ENCODE measurements at places on chromosomes 11 and 22.

DNA sequence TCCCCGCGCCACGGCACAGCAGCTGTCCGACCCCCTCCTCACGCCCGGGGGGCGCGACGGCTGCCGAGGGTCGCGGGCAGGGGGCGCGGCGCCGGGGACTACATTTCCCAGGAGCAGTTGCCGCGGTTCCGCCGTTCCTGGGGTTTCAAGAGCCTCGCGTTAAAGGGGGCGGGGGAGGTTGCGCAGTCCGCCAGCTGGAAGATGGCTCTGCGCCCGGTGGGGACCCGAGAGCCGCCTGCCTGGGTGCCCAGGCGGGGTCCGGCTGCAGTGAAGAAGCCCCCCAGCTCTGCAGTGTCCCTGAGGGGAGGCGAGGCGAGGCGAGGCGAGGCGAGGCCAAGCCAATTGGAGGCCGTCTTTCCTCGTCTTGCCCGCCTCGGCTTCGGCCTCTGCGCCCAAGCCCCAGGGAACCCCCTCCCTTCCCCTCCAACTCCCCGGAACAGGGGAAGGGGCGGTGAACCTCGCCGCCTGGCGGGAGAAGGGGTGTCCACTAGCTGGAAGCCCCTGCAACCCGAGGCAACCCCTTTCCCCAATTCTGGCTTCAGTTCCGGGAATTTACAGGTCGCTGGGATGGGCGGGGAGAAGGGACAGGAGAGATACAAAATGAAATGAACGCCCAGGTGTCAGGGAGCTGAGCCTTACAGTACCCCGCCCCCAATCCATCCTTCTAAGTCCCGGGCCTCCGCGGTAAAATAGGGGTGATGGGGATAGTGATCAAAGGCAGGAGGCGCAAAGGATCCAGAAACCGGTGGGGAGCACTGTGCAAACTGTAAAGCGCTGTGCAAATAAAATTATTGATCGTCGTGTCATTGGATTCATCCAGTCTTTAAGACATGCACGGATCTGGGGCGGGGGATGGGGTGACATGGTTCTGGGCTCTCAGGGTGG lies 5.2 kb upstream of the GCAT start:
- DNase-seq, result no peak

DNA sequence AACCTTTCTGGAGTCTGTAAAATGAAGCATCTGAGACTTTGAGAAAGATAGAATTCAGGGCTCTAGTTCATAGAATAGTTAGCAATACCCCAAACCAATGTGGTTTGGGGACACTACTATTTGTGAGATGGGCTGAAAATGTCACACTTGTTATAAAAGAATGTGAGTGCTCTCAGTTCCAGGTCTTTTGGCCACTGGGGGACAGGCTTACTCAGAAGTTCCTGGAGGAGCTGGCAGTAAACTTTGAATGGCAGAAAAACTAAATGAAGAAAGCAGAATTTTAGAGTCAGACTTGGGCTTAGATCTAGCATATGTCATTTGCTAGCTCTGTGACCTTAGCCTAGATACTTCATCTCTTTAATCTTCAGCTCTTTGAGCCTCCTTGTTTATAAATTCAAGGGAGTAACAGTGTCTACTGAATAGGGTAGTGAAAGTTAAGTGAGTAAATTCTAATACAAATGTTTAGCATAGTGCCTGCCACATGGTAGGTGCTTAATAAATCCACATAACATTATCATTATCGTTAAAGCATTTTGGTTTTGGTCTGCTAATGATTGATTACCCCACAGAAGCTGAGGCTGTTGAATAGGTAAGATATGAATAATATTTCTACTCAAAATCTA lies 3.7 kb downstream of the LYVE1 start:
- no peak for DNase-seq

- no peak for DNase-seq
These were observed 151.1 kb downstream of the METTL15 start for GRCh38 chr11:28259177-28259843.

DNA sequence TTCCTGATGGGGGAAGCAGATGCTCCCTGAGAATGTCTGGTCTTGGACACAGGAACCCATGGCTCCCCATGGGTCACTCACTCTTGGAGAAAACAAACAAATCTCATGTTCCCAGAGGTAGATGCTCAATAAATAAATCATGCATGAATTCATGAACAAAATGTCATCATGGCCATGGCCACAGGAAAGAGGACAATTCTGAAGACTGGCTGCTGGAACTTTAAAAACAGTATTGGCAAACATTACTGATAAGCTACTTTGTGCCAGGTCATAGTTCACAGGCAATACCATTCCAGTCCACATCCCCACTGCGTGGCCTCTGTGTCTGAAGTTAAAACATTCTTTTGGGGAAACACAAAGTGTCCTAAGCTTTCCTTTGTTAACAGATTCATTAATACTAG lies 9.2 kb upstream of the SMIM35 start:
- DNase-seq, result no peak

- DNase-seq, result no peak
These were observed 13.3 kb downstream of the CSNK1E start for GRCh38 chr22:38303974-38304373.

DNA sequence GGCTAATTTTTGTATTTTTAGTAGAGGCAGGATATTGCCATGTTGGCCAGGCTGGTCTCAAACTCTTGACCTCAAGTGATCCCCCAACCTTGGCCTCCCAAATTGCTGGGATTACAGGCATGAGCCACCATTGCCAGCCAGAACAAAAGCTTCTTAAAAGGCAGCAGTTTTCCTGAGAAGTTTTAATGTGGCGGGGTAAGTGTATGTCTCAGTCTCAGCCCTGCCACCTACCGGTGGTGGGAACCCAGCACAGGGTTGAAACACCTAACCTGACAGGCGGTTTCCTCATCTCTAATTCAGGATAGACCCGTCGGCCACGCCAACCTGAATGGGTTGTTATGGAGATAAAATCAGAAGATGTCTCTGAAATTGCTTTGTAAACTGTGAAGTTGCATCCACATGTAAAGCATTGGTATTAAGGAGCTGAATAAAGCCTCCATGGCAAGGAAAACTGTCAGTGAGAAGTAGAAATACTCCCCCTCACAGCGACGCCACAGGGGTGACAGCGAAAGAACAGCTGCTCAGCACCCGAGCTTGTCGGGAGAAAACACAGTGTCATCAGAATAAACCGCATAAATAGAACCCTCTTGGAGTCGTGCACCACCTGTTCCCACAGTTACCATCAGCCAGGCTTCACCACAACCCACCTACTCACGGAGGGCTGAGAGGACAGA lies 165.9 kb upstream of the NCAM1 start:
- no peak for DNase-seq

DNA sequence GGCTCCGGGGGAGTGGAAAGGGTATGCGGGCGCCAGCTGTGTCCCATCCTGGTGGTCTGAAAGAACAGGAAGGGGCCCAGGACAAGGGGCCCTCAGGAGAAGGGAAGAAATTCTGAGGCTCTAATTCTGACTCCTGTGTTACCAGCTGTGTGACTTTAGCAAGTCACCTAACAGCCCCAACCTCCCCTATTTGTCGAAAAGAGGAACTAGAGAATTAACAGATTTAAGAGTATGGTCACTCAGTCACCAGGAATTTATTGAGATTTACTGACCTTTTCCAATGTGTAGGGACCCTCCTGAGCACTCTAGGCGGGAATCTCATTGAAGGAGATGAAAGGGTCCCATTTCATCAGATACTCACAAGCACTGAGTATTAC lies 14.6 kb downstream of the RPS6KA4 start:
- no peak for DNase-seq

DNA sequence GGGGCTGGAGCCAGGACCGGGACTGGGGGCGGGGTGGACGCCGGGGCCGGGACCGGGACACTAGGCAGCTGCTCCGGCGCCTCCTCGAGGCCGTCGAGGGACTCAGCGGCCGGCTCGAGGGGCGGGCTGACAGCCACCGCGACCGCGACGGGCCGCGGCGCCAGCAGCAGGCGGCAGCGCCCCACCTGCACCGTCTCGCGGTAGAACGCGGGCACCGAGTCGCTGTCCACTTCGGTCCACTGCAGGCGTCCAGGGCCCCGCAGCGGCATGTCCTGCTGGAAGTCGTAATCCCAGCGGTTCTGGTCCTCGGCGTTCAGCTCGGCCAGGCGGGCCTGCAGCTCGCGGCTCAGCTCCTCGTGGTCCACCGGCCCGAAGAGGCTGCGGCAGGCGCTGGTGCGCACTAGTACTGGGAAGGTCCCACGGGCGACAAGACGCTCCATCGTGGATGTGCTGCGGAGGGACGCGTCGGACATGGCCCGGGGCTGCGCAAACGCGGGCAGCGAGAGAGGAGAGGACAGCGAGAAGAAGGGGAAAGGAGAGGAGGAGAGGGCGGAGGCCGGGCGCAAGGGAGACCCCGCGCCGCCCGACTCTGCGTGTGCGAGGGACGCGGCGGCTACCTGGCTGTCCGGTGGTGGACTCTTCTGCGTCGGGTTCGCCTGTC lies 428 bp downstream of the CDKN1C start:
- no peak for DNase-seq

- DNase-seq, result no peak
These were observed 8.1 kb upstream of the UCP2 start for GRCh38 chr11:73990730-73991129.

DNA sequence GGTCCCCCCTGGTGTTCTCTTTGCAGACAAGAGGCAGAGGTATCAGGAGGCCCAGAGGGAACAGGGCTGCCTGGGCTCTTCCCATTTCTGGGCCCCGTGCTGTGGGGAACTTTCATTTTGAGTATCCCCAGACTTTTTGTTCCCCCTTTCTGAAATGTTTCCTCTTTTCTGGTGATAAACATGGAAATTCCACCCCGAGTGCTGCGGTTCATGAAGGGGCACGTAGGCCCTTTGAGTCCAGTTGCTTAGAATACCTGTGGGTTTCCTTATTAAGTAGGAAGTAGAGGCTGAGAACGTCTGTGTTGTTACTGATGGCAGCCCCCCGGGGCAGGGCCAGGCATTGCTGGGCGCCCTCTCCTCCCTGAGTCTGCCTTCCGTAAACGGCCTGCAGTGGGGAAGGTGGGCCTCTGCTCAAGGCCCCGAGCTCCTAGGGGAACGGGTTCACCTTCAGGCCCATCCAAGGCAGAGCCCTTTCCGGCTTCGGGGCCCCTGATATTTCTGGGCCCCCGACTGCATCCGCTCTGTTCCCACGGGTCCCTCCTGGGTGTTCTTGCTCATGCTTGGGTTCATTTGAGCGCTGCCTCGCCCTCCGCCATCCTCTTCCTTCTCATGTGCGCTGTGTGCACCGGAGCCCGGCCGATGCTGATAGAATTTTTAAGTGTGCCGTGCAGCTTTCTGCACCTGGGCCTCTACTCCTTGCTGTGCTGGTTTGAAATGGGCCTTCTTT lies 12.0 kb downstream of the TBC1D22A start:
- no peak for DNase-seq

DNA sequence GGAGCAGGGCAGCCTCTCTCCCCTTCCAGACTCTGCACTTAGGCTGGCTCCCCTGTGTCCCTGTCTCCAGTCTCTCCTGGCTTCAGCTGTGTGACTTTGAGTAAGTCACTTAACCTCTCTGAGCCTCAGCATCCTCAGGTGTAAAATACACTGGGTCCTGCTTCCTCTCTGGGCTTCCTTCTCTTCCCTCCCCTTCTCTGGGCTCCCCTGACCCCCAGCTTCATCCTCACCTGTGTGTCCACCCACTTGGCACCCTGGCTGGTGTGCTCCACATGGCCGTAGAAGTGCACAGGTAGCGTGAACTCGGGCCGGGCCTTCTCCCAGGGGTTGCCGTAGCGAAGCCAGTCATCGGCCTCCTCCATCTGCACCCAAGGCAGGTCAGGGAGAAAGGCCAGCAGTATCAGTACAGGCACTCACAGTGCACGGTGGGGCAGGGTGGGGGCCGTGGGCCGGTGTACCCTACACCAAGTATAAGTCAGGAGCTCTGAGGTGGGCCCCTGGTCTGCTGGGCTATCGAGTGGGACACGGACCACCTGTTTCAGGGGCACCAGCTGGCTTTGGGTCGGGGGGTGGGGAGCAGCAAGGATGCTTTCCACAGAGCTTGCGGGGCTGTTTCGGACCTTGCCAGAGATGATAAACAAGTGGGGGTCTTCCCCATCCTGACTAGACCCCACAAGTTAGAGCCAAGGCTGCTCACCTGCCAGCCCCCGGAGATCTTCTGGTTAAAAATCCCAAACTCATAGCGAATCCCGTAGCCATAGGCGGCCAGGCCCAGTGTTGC lies 2.0 kb downstream of the PYGM start:
- DNase-seq, result no peak

All from iPS DF 6.9 (cell line).